Amniotic epithelial cell (primary cell): ENCODE measurements at places on chromosomes 1 and 21.

- DNase-seq: no peak
These were observed 61.1 kb upstream of the GPR88 start for GRCh38 chr1:100476735-100477290.

GRCh38 chr1:110850627-110851026 is 22.3 kb upstream of the CD53 start:
- no peak for DNase-seq

GRCh38 chr1:54298284-54299033 is 98.5 kb downstream of the MRPL37 start:
- peak; percentile 39 for DNase-seq

- no peak for DNase-seq
These were observed 5.2 kb upstream of the NGF start for GRCh38 chr1:115343200-115343737.

- DNase-seq: no peak
These were observed 2.6 kb downstream of the CAPN8 start for GRCh38 chr1:223662943-223663342.

GRCh38 chr1:10873189-10873588 is 76.7 kb upstream of the CASZ1 start:
- DNase-seq: peak; percentile 21

DNA sequence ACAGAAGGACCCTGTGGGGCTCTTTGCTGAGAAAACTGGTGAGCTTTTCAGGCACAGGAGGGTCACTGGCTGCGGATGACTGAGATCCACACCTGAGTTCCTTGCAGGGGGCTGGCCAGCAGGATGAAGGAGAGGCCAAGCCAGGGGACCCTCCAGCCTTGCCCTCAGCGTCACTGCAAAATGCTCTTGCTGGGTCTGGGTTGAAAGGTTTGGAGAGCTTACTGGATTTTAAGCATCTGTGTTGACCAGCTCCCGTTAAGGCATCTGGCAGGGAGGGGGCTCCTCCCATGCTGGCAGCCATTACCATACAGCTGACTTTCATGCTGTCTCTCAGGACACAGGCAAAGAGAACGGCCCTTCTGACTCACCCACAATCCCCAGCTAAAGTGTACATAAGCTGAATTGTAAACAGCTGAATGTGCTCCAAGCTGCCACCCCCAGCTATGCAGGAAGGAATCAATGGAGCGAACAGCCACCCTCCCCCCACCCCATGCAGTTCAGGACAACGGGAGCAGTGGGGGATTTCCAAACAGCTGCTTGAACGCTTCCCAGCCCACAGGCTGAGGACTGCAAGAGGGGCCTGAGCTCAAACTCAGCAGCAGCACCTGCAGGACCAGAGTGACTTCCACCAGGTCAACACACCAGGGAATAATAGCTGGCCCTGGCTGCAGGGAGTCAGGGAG is 21.3 kb upstream of the A3GALT2 start:
- peak; percentile 97 for DNase-seq
